ENCODE measurements at places on chromosomes 12 and 14. TPM values are rescaled to one million over a fixed set of nuclear protein-coding genes. Genes with fewer than 3 reads are reported as not detected.

The HNF1A gene
- not detected for total RNA-seq

The OR2AP1 gene
- not detected for total RNA-seq

The PPP1R12A gene
- 100 TPM for total RNA-seq

The PMCH gene
- total RNA-seq: not detected

The FAM90A1 gene
- total RNA-seq: not detected

The KRT6C gene
- not detected for total RNA-seq

The GPR132 gene
- 43.5 TPM for total RNA-seq

The CLEC6A gene
- not detected for total RNA-seq

The TIGAR gene
- 11.4 TPM for total RNA-seq
